ENCODE measurements at places on chromosomes 5 and 9.

- no peak for DNase-seq
These were observed 17.8 kb downstream of the RAB14 start for GRCh38 chr9:121183666-121184423.

DNA sequence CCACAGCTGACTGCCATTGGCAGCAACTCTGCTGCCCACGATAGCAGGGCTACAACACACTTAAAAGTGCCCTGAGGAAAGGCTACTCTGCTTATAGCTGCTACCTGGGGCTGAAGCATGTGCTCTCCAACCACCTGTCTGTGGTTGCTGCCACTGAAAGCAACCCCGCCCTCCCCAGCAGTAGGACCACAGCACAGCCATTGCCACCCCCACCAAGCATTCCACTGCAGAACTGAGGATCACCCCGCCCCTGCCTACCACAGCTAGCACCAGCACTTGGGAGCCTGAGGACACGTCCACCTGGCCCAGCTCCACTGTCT, 85.8 kb downstream of the LPAR1 start:
- DNase-seq, result no peak

DNA sequence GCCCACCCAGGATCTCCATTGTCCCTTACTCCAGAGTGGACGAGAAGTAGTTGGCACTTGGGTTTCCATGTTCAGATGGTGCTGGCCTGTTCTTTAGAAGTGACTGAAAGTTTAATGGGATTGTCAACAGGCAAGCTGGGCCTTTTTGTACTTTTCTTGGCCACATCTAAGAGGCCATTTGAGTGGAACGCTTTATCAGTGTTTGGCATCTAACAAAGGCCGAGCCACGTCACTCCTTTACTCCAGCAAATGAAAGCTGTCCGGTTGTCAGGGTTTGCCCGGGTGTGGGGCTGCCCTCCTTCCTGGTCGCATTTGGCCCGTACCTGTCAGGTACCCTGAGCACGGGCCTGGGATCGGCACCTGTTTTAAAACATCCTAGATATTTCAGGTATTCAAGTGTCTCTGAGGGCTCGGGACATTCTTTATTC, 71.5 kb downstream of the RCL1 start:
- DNase-seq, result no peak

DNA sequence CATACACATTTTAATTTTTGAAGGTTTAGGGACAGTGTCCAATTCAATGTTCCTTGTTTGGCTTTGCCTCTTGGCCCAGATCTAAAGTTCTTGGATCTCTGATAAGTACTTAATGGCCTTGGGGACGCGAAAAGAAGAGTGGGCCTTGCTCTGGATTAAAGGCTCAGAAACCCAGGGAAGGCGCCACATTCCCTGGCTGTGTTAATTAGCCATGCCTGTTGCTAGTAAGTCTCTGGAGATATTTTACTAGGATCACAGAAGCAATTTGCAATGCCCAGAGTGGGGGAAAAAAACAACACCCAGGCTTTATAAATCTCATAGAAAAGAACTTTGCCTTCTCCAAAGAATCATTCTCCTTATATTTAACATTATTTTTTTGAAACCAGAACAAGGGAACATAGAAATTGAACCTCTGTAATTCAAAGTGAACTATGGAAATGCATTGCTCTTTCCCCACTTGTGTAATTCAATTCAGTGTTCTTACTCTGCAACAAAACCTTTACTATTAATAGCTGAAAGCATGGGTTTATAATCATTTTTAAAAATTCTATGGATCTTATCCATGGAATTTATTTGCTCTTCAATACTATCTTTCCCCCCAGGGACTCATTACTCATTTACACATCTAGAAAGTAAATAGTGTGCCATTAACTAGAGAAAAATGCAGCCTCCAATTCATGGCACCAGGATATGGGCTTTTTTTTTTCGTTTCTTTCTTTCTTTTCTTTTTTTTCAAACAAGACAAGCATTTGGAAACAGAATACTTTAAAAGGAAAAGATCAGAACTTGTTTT, 172.2 kb upstream of the ANKRD55 start:
- no peak for DNase-seq

GRCh38 chr5:96209829-96210228, 223.2 kb downstream of the PCSK1 start:
- DNase-seq, result no peak

- DNase-seq, result no peak
These were observed 37.6 kb downstream of the MAST4 start for GRCh38 chr5:66633754-66634153.

DNA sequence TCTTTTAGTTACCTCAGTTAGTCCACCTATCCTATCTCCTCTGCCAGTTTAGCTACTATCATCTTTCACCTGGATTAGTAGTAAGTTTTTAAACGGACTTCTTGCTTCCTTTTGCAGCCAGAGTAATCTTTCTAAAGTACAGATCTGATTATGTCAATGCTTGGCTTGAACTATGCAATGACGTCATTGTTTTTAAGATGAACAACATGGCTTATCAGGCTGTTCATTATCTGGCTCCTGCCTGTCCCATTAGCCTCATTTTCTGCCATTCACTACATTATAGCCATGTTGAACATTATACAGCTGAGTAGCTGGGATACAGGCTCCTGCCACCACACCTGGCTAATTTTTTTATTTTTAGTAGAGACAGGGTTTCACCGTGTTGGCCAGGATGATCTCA, 98.7 kb downstream of the RANBP17 start:
- no peak for DNase-seq

GRCh38 chr9:1722404-1722803, 292.7 kb upstream of the SMARCA2 start:
- DNase-seq, result no peak

DNA sequence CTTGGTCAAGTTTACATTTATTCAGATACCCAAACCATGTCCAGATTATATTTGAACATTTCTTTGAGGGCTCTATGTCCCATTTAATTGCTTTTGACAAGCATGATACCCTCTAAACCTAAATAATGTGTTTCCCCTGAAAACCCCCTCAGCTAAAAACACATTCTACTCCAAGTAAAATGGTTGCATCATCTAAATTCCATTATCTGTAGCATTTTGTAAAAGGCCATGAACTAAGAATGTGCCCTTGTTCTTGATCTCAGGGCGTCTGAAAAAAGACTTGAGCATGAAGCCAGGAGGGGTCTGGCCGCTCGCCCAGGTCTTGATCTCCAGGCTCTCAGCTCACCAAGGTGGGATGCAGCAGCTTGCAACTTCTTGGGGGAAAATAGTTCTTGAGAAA, 53.5 kb upstream of the ERCC6L2 start:
- no peak for DNase-seq

DNA sequence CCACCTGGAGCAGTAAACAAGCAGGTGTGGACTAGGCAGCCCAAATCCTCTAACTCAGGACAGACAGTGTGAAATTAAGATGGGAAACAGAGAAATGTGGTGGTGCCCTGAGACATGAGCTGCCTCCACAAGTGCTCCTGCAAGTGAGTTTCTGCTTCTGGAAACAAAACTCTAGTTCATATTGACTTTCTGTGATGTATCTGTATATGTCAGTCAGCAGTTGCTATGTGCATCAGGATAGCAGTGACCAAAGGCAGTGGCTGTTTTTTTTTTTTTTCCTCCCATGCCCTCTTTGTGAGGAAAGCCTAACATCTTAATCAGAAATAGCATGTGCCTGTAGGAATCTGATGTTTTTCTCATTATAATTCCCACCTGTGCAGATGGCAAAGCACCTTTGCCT, 318.4 kb upstream of the SEMA6A start:
- DNase-seq, result no peak

- DNase-seq, result no peak
These were observed 73.7 kb downstream of the SHB start for GRCh38 chr9:37995348-37995737.

DNA sequence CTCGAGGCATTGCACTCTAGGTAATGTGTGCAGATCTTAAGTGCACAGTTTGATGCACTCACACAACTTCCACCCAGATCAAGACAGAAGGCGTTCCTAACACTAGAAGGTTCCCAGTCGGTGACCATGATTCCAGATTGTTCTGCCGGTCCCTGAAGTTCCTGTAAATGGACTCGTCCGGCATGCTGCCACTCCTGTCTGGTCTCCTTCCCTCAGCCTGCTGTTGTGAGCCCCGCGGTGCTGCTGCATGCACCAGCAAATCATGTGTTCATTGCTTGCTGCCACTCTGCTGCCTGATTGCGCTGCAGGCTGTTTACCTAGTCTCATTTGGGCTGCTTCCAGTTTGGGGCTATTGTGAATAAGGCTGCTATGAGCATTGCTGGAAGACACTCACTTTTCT, 11.5 kb downstream of the STKLD1 start:
- no peak for DNase-seq

DNA sequence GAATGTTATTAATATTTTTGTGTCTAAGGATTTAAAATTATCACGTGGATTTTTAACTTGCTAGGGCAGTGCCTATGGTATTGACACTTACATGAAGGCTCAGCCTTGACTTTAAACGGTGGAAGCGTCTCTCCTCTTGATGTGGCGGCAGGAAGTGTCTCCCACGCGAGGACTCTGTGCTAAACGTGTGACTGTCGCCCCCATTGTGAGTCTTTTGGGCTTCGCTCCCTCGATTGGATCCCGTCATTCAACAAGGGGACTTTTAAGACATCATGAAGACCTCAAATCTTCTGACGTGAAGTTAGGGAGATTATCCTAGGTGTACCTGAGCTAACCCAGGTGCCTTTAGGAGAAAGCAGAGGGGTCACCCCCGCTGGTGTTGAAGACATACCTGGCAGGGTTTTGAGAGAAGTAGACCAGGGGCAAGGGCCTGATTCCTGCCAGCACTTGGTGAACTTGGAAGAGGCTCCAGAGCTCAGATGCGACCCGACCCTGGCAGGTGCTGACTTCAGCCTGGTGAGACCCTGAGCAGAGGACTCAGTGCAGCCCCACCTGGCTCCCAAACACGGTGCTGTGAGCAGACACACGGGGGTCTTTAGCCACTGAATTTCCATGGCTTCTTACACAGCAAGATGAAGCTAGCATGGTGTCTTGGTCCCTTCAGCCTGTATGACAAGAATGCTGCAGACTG, 55.7 kb upstream of the IRX4 start:
- no peak for DNase-seq

GRCh38 chr5:72451741-72452505, 55.3 kb downstream of the ZNF366 start:
- no peak for DNase-seq

DNA sequence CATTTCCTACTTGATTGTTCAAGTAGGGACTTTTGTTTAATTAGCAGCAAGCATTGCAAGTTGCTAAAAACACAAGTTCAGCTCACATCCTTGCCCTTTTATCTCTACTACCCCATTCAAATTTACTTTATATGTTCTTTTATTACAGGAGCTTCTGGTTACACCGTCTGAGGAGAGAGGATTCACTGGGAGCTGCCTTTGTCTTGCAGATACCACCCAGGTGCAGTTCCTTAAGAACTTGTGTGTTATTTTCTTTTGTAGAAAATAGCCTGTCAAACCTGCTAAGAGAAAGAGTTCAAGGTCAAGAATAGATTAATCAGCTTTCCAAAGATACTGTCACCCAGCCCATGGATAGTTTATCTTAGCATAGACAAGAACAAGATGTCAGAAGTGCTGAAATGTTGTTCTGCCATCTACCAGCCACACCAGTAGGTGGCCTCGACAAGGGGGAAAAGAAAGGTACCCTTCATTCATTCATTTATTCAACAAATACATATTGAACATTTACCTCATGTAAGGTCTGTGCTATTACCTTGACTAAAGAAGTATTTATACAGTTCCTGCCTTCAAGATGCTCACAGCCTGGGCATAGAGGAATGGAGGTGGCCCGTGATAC, 750.3 kb downstream of the MAT2B start:
- no peak for DNase-seq

GRCh38 chr9:131885144-131885609, 145.3 kb upstream of the RAPGEF1 start:
- no peak for DNase-seq

All from CD4-positive, alpha-beta T cell treated with Interleukin-1 beta for 1 hour (primary cell).